ENCODE measurements at places on chromosomes 5 and 9.

DNA sequence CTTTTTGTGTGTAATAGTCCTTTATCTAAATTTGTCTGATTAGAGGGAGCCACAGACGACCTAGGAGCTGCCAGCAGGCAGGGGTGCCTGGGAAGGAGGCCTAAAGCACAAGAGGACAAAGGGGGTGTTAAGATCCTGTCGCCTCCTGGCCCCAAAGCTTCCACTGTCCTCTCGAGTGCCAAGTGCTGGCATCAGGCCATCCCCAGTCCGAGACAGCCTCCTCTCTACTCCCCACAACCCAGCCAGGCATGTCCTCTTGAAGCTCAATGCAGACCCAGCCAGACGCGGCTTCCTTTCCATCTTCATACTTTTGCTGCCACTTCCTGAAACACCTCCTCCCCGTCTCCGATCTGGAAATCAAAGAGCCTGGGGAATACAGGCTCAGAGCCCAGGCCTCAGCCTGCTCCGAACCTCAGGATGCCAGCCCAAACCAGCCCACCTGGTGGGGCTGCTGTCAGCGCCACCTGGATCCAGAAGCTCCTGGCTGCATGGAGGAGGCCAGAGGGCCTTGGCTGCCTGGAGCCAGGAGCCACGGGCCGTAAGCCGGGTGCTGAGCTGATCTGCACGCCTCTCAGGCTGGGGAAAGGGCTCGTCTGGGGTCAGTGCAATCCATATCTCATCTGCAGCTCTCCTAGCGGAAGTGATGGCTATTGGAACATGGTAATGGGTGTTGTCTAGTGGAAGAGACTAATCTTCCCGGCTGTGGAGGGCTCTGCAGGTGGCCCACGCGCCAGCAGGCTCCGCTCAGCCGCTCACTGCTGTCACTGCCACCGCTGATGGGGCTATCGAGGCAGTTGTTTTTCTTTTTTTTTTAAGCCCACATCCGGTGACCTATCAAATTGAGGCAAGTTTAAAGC is 60.2 kb upstream of the FUBP3 start:
- no peak for DNase-seq

DNA sequence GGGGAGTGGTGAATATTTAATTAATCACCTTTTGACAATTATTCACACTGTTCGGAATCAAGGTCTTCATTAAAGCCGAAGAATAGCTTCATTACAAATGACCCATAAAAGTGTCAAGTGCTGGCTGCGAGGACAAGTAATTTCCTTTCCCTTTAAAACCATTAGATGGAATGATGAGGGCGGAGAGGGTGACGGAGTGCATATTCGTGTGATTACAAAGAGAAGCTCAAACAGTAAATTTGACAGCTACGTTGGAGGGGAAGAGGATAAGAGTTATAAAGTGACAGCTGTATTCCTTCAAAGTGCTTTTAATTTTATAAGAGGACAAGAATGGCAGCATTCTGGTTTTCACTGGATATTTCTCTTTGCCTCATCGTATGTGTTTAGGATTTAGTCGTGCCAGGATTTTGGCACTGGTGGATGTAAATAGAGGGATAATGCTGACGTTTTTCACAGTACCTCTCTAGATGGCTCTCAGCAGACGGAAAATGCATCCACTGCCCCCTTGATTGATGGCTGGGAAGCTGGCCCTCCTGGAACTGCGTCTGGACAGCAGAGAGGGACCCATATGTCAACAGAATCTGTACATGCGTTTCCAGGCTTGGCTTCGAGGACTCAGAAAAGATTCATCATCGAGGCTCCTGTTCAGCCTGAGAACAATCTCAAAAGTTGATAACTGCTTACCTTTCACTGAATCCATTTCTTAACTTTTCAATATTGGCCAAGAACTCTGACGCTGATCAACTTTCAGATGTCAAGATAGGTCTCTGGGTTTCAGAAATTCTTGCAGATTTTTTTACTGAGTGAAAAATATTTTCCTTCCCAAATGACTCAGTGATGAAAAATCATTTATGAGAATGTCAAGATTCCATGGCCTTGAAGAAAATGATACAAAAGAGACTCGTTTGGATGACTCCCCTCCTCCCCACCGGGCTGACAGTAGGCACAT is 50.4 kb upstream of the IRX2 start:
- DNase-seq: no peak

DNA sequence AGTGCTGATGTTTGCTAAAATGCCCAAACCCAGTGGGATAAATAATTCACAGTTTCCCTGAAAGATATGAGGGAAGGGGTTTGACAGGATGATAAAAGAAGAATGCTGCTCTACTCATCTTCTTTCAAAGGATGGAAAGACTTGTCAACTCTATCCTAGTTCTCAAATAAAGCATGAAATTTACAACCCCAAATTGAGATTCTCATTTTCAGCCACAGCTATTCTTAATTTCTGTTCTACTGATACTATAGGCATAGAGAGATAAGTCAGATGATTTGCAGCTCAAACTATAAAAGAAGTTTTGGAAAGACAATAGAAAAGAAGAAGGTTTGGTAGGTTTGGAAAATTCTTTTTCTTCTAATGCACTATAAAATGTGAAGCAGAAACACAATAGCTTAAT is 542.6 kb downstream of the CSNK1G3 start:
- no peak for DNase-seq

- DNase-seq: peak; percentile 91
Measured at GRCh38 chr9:35907711-35908503, 1.4 kb upstream of the SPAAR start.

- no peak for DNase-seq
Measured at GRCh38 chr9:128355451-128355850, 15.1 kb downstream of the SLC27A4 start.

DNA sequence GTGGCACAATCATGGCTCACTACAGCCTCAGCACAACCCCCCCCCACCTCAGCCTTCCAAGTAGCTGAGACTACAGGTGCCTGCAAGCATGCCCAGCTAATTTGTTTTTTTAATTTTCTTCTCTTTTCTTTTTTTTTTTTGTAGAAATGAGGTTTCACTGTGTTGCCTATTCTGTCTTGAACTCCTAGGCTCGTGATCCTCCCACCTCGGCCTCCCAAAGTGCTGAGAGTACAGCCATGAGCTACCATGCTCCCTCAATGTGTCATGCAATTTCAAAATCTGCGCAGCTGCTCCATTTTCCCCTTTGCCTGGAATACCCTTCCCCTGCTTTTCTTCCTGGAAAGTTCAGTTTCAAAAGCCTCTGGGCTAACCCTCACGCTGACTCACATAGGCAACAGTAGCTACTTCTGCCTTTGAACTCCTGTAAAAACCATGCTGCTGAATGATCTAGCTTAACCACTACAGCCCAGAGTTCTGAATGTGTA is 71.0 kb upstream of the IL7R start:
- DNase-seq: no peak

DNA sequence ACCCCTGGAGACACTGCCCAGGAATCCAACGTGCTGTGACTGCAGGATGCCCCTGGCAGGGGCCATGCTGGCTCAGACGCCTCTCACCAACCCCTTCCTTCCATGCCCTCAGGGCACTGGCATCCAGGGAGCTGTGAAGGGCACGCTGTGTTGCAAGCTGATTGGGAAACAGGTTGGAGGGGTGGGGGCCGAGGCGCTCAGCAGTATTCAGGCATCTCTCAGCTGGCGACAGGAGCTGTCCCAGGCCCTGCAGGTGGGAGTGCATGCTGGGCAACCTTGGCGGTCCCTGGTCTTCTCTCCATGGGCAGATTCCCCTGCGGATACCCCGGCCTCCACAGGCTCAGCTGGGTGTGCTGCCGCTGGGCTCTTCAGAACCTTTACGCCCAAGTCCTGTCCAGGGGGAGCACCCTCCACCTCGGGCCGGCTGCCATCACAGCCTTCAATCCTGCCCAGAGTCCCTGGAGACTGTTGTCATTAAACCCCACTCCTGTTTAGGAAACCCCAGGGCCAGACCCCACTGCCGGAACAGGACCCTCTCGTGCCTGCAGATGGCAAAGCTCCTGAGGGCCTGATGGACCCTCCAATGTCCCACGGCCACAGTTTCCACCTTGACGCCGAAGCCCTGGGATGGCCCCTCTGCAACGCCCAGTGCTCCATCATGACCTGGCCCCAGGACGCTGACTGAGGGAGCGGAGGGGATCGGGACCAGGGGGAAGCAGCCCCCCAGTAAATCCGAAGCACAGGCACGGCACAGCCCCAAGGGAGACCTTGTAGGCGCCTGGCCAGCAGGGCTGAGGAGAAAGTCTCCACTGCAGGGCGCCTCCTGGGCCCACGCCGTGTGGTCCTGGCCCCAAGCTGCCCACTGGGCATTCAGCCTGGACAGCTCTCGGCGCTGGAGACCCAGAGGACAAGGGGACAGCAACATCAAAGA is 9.3 kb downstream of the TPPP start:
- DNase-seq: no peak

- peak; percentile 82 for DNase-seq
Measured at GRCh38 chr5:132830436-132831094, at the start of gene SHROOM1. TSS of gene SHROOM1 (minus strand) at chr5:132830647. CDS start at chr5:132826140, 4,507 bp downstream.

- DNase-seq: no peak
Measured at GRCh38 chr5:5881294-5881693, 458.8 kb downstream of the ICE1 start.

DNA sequence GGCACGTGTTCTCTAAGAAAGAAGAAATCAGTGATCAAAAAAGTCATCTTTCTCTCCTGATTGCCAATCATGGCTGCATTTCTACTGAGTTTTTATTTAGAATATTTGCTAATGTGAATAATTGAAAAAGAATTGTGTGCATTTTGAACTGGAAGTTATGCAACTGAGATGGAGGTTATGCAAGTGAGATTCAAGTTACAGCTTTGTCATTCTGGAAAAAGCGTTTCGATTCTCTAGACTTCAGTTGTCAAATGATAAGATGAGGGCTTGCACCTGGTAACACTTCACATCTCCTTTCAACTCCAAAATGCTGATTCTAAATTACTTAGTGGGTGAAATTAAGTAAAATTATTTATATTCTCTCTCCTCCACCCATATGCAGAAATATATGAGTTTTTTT is 36.4 kb downstream of the C6 start:
- no peak for DNase-seq

- DNase-seq: no peak
Measured at GRCh38 chr5:169099801-169100734, 200.9 kb downstream of the SLIT3 start.

GRCh38 chr5:130975847-130976246 is 189.2 kb downstream of the HINT1 start:
- no peak for DNase-seq

DNA sequence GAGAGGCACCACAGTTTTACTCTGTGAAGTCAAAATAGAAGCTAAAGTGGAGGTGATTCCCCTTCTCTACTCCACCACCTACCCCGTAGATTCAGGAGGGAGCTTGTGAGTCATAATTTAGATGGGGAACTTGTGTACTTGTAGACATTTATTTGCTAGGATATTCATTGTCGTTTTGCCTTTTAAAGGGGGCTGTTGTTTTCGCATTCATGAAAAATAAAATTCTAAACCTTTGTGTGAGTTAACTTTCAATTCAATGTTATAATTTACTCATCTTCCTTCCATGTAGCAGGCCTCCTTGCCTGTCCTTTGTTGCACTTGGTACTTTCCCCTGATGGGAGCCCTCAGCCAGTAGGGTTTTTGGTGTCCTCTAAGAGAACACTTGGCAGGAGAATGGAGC is 22.0 kb downstream of the SECISBP2 start:
- no peak for DNase-seq

DNA sequence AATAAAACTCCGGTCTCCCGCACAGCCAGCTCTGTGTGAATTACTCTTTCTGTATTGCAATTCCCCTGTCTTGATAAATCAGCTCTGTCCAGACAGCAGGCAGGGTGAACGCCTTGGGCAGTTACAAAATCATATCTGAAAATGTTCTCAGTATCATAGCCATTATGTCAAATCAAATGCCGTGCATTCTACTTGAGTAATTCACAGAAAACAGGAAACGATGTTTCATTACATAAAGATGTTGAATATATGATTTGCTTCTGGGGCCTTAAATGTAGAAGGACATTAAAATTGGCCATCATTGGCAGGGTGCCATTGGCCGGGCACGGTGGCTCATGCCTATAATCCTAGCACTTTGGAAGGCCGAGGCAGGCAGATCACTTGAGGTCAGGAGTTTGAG is 8.5 kb downstream of the POLR3G start:
- DNase-seq: no peak

- no peak for DNase-seq
Measured at GRCh38 chr5:88108490-88109279, 160.0 kb downstream of the TMEM161B start.

GRCh38 chr5:41404757-41405156 is 105.6 kb downstream of the PLCXD3 start:
- no peak for DNase-seq

DNA sequence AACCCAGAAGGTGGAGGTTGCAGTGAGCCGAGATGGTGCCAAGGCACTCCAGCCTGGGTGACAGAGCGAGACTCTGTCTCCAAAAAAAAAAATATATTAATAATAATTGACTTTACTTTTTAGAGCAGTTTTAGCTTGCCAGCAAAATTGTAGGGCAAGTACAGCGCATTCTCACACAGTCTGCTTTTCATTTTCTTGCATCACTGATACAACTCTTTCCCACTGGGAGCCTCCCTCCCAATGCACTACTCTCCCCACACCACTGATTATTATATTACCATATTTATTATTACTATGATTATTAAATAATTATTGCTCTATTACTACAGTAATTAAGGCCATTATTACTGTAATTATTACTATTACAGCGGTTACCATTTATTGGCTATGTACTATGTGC is 212.8 kb downstream of the GNA14 start:
- DNase-seq: no peak

GRCh38 chr5:43065387-43065947 is 25.3 kb upstream of the ANXA2R start:
- DNase-seq: no peak

- DNase-seq: no peak
Measured at GRCh38 chr9:136011376-136011702, 50.2 kb upstream of the UBAC1 start.

DNA sequence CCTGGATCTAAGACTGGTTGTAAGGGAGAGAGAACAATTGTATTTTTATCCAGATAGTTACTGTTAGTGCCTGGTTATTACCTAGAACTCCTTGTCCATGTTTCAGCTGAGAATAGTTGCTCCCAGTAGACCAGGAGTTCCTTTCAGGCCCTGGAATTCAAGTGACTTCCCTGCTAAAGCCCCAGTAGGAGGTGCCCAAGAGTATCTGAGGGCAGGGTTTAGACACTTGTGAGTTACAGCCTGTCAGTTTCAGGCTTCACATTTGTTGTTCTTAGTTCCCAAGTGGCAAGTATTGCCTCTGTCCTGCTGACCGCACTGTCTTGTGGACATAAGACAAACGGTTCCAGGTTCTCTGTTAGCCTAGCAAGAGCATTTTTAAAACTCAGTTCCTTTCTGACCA is 743.9 kb upstream of the SEMA6A start:
- DNase-seq: no peak
